Activated CD4-positive, alpha-beta T cell treated with anti-CD3 and anti-CD28 coated beads, Interleukin-2, amount 50 U/mL, for 4 hours (primary cell): ENCODE measurements at places on chromosomes 4 and X.

- no peak for DNase-seq
These were observed 10.3 kb downstream of the SNX25 start for GRCh38 chr4:185219551-185220344.

- DNase-seq, result no peak
These were observed 339.8 kb upstream of the FRG1 start for GRCh38 chr4:189600718-189601435.

GRCh38 chr4:109690690-109691410, 12.4 kb downstream of the CASP6 start:
- no peak for DNase-seq

DNA sequence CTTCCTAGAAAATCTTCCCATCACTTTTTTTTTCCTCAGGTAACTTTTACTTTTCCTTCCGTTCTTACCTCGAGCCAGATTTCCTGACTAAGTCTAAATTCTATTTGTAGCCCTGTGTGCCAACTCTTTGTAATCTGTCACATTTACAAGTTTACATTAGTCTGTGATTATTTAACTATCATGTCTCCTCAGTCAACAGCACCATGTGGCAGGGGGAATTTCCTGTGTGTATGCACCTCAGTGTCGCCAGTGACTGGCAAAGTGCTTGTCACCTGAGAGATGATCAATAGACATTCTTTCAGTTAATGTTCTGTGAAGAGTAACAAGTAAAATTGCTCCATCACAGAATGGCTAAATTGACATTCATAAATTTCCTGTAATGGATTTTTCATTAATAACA, 468.5 kb downstream of the PDGFC start:
- DNase-seq, result no peak

- no peak for DNase-seq
These were observed 124.5 kb upstream of the PLAC1 start for GRCh38 chrX:134782796-134783195.

- DNase-seq, result no peak
These were observed 14.9 kb upstream of the RRAGB start for GRCh38 chrX:55702671-55703070.

DNA sequence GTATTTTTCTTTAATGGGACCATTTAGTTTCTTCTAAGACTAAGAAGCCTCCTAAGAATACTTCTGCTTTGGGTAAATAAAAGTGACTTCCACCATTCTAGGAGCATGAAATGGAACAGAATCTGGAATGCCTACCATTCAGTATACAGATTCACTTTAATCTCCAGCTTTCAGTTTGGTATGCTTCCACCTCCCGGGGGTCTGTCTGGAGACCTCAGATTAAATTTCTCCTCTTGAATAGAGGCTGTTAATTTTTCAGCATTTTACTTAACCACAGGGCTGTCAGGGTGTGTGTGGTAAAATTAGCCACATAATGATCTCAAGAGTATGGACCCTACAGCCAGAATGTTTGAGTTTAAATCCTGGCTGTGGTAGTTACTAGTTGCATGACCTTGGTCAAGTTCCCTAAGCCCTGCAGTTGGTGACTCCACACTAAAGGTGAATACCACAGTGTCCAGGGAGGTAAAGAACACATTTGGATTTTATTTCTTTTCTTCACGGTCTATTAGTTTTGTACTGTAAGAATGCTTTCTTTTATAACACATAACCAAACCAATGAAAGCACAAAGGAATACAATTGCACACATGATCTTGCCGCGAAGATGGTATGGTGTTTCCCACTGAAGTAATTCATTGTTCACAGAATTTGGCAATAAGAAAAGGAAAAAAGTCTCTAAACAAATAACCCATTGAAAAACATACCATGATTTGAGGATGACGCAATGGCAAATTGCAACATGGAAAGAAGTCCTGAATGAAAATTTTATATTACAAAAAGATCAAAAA, 37.3 kb upstream of the TRIM2 start:
- DNase-seq, result no peak

DNA sequence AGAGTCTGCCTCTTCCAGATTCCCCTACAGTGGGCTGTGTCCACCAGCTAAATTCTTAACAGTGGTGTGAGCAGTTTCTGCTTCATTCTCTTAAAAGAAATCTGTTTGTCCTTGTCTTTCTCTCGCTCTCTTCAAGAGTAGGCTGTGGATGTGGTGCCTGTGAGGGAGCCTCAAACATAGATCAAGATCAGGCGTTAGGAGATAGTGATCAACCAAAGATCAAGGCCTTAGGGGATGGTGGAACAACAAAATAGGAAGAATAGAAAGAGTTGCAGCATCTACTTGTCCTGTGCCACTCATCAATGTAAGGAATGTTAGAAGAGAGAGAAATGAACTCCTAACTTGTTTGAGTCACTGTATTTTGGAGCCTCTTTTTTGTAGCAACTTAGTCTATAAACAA, 144.2 kb downstream of the AASDH start:
- DNase-seq, result no peak

DNA sequence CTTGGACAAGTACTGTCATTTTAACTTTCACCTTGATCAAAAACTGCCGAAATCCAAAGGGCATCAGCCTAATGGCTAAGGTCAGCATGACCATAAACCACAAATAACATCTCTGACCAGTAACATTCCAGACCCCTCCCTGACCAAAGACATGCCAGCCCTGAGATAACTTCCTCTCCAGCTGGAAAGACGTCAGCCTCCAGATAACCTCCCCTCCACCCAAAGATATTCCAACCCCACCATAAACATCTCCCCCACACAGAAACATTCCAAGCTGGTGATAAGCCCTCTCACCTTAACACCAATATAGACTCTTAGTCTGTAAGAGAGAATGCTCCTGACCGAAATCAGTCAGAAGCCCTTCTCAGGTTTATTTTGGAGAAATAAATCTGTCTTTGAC, 7.4 kb downstream of the PPP1R2C start:
- DNase-seq, result no peak

GRCh38 chr4:173185847-173186510, 17.4 kb downstream of the GALNT7 start:
- no peak for DNase-seq

DNA sequence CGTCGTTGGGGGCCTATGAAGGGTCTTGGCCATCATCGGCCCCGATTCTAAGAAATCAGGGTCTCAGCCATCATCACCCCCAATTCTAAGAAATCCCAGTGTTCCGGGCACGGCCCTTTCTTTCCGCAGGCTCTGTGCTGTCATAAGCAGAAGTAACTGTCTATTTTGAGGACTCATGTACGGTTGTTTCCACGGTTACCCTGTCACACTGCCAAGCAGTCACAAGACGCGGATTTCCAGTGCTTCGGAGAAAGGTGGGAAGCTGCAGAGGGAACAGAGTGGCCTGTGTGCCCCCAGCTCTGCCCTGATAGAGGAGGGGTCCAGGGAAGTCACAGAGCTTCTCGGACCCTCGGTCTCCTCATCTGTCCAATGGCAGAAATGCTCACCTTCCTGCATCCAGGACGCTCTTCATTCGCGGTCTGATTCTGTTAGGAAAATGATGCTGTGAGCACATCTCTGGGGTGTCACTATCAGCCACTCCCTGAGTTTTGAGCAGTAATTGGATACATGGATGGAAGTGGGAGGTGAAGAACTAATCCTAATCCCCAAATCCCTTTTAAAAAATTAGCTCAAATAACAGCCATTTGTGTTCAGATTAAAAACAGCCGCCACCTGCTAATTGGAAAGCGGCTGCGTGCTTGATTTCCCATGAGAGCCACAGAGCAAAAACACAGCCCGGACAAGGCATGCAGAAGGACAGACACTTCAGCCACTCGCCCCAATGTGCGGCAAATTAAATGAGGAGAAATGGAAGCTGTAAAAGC, 73.1 kb downstream of the WFS1 start:
- no peak for DNase-seq

DNA sequence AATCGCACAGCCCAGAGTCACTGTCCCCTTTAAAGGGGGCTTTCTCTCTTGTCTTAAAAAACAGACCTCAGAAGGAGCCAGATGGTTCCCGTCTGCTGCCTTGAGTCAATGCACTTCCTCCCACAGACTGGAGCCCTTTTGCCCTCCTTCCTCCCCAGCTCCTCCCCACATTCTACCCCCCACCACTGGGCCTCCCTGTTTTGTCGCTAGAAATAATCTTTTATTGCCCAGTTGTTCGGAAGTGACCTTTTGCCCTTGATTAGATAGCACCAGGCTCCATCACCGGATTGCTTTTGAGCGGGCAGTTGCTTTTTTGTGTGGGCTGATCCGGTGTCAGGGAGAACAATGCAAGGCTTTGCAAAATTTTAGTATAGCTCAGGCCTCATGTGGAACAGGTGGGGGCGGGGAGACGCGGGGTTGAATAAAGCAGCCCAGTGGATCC, 47.7 kb downstream of the SPRY1 start:
- no peak for DNase-seq

- DNase-seq, result no peak
These were observed 538.1 kb downstream of the PPP4R3C start for GRCh38 chrX:26925088-26925487.

- DNase-seq, result no peak
These were observed 44.2 kb downstream of the CLCN3 start for GRCh38 chr4:169664615-169665014.

DNA sequence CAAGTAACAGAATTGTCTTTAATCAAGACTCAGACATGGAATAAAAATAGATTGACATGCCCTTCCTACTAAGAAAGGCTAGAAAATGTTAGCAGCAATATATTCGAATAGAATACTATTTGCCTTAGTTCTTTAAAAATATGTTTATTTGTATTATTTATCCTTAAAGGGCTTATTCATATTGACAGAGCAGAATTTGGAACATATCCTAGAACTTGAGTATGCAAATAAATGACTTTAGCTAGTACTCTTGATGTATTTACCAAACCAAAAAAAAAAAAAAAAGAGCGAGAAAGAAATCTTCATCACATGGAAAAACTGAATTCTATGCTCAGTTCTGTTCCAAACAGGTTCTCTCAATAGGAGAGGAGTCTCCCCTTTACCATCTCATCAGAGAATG, 68.9 kb upstream of the PPARGC1A start:
- no peak for DNase-seq

- DNase-seq, result no peak
These were observed 78.1 kb upstream of the TRIM2 start for GRCh38 chr4:153126137-153126536.
